ENCODE measurements at places on chromosomes 7 and 10. TPM values are rescaled to one million over a fixed set of nuclear protein-coding genes. Genes with fewer than 3 reads are reported as not detected.
A peak's percentile ranks its signal among the peaks of the same experiment; 100 is the strongest.

Gene MOGAT3
- not detected for total RNA-seq

Gene ABCF2
- total RNA-seq: 27.4 TPM

Gene GIMAP1
- 3.3 TPM for total RNA-seq

DNA sequence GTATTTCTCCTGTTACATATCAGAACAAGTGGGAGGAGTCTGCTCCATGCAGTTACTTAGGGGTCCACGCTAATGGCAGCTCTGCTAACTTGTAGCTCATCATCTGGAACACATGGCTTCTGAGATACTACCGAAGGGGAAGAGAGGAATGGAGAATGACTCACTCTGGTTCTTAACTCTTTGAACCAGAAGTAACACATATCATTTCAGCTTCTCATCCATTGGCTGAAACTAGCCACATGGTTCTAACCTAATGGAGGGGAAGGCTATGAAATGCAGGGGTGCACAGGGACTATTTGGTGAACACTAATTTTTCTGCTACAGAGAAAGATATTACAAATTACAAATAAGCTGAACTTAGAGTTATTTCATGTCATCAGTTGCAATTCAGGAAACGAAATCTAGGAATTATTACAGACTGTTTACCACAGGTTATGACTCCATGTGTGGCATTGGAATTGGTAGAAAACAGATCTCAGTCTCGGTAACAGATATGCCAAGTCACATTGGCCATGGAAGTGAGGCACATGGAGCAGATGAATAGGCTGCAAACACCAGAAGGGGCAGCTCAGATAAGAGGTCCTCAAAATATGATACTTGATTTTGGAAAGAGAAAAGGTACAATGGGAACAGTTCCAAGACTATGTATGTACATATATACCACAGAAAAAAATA, 9.4 kb upstream of the KAT6B start:
- no peak for DNase-seq

- DNase-seq: peak; percentile 93
Observed at GRCh38 chr10:33334805-33335550, 511 bp upstream of the NRP1 start.

GRCh38 chr10:116356833-116357232, 32.6 kb downstream of the CCDC172 start:
- DNase-seq: no peak

- DNase-seq: no peak
Observed at GRCh38 chr7:147852833-147853232, 737.7 kb upstream of the C7orf33 start.

All from posterior vena cava (tissue), 2 donors.